ENCODE measurements at places on chromosomes 7 and 10.

DNA sequence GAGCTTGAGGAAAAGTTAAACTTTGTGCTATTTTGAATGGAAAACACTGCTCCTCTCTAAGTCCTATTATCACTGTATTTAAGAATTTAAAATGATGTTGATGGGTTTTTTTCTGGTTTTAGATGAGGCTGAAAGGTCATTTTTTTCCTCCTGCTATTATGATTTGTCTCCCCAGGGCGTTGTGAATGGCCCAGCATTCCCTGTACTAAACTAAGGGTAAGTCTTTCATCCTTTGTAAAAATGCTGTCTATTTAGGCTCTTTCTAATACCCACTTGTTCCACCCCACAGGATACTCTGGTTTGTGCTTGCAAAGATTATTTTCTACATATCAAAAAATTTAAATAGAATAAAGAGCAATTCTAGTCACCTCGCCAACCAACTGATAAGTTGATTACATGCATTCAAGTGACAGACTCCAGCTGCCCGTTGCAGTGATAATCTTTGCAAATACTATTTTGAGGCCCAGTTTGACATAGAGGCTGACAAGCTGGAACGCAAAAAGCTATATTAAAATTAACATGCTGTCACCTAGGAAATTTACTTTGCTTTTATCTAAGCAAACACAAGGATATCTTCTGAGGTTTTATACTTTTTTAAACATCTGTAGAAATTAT, 222.3 kb upstream of the TMEM229A start:
- no peak for DNase-seq

- DNase-seq: peak; percentile 70
These were observed 66.9 kb upstream of the AFAP1L2 start for GRCh38 chr10:114470956-114471905.

DNA sequence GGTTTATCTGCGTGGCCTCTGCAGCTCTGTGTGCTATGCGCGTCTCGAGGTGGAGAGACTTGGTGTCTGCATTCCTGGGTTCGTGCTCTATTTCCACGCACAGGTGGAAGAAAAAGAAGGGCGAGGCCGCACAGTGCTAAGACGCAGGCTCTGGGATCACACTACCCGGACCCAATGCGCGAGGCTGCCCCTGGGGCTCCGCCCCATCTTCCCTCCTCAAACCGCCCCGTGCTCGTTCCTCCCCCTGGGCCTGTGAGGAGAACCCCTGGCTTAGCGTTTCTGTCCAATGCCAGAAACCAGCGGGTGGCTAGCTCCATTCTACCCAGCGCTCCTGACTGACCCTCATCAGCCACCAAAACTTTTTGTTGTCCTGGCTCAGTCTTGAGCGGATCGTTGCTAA, 143.1 kb downstream of the DYNC2I1 start:
- DNase-seq: no peak

- DNase-seq: no peak
These were observed 51.0 kb upstream of the OSBPL3 start for GRCh38 chr7:25031007-25031406.

DNA sequence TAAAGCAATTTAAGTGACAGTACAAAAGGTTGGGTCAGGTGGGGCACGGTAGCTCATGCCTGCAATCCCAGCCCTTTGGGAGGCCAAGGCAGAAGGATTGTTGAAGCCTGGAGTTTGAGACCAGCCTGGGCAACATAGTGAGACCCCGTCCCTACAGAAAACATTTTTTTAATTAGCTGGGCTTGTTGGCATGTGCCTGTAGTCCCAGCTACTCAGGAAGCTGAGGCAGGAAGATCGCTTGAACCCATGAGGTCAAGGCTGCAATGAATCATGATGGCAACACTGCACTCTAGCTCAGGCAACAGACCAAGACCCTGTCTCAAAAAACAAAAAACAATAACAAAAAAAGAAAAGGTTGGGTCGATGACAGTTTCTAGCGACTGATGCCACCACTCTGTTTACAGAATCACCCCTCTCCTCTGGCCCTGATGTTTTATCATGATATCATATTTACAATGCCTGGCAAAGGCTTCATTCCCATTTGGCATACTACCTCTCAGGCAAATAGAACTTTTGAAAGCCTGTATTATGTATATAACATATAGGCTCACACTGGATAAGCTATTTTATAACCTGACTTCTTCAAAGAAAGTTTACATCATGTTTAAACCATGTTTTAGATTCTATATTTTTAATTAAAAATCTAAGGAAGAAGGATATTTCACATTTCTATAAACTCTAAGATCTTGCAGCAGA, 558 bp upstream of the ABCC2 start:
- no peak for DNase-seq

DNA sequence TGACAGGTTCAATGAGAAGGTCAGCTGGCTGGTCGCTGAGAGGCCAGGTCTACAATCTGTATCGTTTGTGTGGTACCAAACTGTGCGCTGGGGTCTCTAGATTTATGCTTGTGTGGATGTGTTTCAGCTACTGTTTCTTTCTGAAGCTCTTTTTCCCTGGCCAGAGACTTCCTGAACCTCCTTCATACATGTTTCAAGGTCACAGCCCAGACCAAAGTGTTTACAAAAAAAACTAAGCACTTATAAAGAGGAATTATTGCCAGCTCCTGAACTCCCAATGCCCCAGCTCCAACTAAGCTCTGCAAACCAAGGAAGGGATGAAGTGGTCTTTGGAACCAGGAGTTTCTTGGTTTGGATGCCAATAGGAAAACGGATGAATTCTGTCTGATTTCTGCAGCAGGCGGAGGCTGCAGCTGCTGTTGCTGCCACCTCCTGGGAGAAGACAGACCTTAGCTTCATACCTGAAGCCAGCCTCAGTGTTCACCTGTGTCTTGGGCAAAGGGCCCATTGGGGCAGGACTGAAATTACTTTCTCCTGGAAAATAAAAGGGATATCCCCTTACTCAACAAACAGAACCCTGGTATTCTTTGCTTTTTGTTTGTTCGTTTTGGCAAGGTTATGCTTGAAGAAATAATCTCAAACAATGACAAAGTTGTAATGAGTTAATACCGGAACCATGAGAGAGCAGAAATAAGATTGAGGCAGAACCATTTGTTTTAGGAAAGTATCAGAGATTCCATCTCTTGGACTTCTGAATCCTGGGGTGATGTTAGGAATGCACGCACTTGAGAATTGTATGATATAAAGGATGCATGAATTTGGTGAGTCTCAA, 24.6 kb upstream of the MKLN1 start:
- peak; percentile 52 for DNase-seq

DNA sequence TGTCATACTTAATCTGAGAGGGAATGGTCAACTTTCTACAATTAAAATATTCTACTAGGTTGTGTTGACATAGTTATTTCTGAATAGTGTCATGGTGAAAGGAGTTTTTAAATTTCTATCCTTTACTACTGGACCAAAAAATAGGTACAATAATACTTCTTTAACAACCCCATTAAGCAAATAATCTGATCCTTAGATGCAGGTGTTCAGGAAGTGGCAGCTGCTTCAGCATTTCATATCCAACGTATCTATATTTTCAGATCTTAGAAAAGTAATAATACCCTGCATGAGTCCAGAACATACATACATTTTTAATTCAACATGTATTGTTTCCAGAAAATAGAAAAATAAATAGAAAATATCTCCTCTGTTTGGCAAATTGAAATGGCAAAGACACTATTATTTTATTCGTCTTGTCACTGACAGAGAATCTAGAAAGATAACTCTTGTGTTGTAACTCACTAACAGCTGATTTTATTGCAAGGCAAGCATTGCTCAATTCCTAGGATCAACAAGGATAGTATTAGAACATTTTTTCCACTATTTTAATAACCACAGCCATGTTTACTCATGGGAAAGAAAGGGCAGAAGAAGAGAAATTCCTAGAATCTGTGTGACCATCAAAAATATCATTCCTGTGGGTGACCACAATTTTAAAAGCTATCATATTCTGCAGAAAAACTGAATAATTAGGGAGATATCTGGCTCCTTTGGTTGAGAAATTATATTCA, 159.3 kb upstream of the CNTNAP2 start:
- no peak for DNase-seq

GRCh38 chr7:117427258-117427701, at the start of gene ASZ1:
Gene ASZ1 (minus strand): TSS chr7:117427493. CDS start chr7:117427460, 33 bp downstream.
- DNase-seq: no peak

GRCh38 chr10:61478621-61479312, 25.6 kb upstream of the TMEM26 start:
- no peak for DNase-seq

- DNase-seq: no peak
These were observed 80.0 kb upstream of the STK17A start for GRCh38 chr7:43502941-43503340.

GRCh38 chr7:92336662-92337340, 91.0 kb downstream of the ANKIB1 start:
- no peak for DNase-seq

GRCh38 chr10:75512203-75512933, 80.9 kb downstream of the LRMDA start:
- no peak for DNase-seq

DNA sequence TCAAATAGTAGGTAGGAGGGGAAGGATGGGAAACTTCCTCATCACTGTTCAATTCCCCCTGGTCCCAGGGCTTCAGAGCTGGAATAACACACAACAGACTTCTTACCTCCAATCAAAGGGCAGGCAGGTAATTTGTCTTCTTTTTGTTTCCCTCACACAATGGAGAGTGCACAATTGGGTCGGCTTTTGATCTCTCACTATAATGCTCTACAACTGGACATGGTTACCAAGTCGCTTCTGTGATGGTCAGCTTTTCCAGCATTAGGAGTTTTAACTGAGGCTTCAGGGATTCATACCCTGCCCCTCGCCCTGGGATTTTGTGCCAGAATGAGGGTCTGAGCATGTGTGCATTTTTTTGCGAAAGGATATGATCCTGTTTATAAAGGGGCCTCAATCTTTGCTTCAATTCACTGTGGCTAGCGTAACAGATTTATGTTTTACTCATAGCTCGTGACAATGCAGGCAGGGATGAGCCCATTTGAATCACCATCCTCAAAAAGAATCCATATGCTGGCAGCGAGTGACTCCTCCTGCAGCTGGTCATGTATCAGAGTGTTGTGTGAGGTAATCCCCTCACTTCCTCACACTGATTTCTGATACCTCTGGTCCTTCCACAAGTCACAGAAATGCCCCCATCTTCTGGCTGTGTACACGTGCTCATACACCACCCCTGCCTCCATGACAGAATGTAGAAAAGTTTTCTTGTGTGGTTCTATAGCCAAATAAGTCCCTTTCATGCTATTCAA, 189.6 kb downstream of the CTTNBP2 start:
- DNase-seq: no peak

GRCh38 chr7:31958226-31958625, 112.0 kb downstream of the PDE1C start:
- no peak for DNase-seq

DNA sequence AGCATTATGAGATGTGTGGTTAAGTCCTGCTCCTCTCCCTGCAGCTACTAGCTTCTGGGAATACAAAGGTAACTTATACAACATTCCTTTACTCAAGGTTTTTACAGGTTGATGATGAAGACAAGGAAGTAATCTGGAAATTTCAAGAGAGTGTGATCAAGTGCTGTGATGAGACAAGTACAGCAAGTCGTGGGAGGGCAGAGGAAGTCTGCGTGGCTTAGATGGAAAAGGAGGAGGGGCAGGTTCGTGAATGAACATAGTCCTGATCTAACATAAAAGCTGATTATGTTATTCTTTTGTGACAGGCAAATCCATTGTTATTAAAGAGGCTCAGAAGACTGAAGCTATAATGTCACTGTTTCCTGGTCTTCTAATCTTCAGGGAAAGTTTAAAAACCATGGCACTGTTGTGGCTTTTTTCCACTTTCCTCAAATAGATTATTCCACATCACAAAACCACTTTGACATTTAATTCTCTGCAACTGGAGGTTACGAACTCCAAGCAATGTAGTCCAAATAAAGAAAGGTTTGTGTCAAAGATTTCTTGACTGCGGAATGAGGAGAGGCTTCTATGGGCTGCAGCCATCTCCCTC, 84.1 kb downstream of the CPXM2 start:
- DNase-seq: no peak

DNA sequence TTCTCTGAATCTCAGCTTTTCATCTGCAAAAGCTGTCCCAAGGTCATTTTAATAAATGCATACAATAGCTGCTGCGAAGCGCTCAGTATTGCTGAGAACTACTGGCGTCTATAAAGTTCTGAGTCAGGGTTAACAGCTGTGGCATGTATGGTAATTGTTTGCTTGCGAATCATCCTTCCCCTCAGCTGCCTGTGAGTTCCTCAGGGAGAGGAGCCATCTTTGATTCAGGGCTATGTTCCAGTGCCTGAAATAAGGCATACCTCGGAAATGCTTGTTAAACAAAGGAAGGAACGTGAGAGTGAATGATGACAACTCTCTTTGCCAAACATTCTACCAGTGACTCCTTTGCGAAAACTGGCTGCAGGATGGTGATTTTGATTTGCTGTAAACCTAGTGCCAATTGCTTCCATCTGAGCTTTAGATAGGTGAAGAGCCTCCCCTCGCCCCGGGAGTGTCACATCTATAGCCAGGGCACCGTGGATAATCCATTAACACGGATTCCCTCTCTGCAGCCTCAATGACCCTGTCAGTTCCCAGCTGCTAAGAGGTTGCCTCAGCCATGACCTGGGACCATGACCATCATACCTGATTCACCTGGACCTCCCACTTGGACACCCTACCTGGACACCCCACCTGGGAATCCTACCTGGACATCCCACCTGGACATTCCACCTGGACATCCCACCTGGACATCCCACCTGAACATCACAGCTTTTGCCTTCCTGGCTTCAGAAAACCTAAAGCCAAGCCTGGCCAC, 39.6 kb downstream of the GPRIN2 start:
- DNase-seq: no peak

GRCh38 chr10:13827076-13827797, 240.5 kb downstream of the PRPF18 start:
- DNase-seq: no peak

GRCh38 chr7:88317422-88317821, 10.7 kb upstream of the STEAP4 start:
- DNase-seq: no peak

DNA sequence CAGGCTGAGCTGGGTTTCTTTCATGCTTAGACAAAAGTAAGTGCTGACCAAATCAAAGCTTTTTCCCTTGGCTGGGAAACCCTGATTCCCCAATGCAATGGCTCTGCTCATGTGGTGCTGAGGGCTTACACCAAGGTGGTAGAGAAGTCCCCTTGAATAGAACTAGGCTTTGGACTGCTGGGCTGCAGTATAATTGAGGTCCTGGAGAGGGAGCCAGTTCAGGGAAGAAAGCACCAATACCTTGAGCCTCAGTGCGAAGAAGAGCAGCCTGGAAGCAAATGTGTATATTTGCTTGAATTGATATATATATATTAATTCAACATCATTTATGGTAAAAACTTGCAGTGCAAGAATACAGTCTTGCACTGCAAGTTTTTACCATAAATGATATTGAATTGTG, 391.1 kb downstream of the RPS24 start:
- DNase-seq: no peak

- DNase-seq: no peak
These were observed 442.4 kb downstream of the GALNT17 start for GRCh38 chr7:71574153-71574860.
